ENCODE measurements at places on chromosomes 5 and 9. TPM values are rescaled to one million over a fixed set of nuclear protein-coding genes. Genes with fewer than 3 reads are reported as not detected.

DNA sequence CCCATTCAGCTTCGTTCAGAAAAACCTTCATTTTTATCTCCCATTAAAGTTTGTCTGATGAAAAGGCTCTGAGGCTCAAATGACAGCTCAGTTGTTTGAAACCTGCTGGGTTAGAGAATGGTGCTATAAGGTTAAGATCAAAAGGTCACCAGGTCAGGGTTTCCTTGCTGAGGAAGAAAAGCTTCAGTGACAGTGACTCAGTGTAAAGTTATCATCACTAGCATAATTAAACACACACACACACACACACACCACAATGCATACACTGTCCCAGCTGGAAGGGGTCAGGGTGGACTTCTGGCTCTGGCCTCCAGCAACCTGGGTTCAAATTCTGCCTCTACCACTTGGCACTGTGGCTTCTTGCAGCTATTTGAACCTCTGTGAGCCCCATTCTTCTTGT lies 281.1 kb downstream of the DOCK8 start:
- H3K4me1 ChIP-seq, result peaks cover 10% of the 10 kb centered on the region
- DNase-seq, result peak; percentile 25
- H3K27ac ChIP-seq, result no peak overlapping the region
- no peaks in the 10 kb centered on the region for H3K36me3 ChIP-seq
- no peak overlapping the region for H3K4me3 ChIP-seq
- H3K27me3 ChIP-seq, result no peaks in the 10 kb centered on the region

GRCh38 chr9:89080193-89080592 lies 88.9 kb downstream of the S1PR3 start:
- H3K4me1 ChIP-seq, result no peaks in the 10 kb centered on the region
- H3K27ac ChIP-seq, result no peak overlapping the region
- no peak for DNase-seq

DNA sequence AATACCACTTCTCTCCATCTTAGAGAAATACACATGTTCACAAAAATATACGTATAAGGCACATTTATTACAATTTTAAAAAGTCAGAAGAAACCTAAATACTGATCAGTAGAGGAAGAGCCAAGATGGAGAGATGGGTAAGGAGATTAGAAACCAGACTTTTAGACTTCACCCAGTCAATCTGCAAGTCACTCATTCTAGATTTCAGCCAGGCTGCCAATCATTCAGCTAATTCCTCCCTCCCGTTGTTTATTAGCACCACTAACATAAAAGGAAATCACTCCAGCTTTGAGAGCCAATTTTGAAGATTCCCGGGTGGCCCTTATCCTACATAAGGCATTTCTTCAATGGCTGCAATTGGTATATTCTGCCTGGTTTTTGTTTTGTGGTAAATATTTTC lies 109.8 kb upstream of the NR5A1 start:
- H3K4me3 ChIP-seq, result no peak overlapping the region
- H3K27me3 ChIP-seq, result no peaks in the 10 kb centered on the region
- H3K36me3 ChIP-seq, result no peaks in the 10 kb centered on the region

DNA sequence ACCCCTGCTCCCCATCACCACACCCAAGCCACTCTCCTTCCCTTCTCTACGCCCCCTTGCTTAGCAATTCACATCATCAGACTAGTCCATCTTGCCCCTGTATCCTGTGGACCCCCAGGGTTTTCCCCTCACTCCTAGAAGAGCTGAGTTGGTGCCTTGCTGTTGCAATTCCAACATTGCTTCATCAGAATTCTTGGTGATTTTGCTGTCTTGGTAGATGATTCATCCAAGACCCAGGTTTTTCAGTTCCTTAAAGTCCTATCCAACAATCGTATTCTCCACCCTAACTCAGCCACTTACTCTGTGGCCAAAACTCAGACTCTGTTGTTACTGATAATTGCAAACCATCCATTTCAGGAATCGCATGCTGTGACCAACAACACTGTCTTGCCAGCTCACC lies 21.4 kb upstream of the CCNJL start:
- no peak overlapping the region for H3K4me3 ChIP-seq
- H3K27ac ChIP-seq, result no peak overlapping the region
- H3K36me3 ChIP-seq, result no peaks in the 10 kb centered on the region

- H3K36me3 ChIP-seq, result no peaks in the 10 kb centered on the region
- H3K4me1 ChIP-seq, result peaks cover 8% of the 10 kb centered on the region
- no peak overlapping the region for H3K27ac ChIP-seq
- H3K27me3 ChIP-seq, result no peaks in the 10 kb centered on the region
These were observed 468.5 kb downstream of the ZNF608 start for GRCh38 chr5:124277767-124278545.

- peaks cover 30% of the 10 kb centered on the region for H3K4me1 ChIP-seq
- no peak overlapping the region for H3K4me3 ChIP-seq
- no peaks in the 10 kb centered on the region for H3K36me3 ChIP-seq
- DNase-seq, result no peak
- H3K27ac ChIP-seq, result no peak overlapping the region
- no peaks in the 10 kb centered on the region for H3K27me3 ChIP-seq
These were observed 294.6 kb downstream of the BNC2 start for GRCh38 chr9:16575986-16576245.

Gene WWC1
- total RNA-seq, result 6.3 TPM

Gene SLC36A3
- total RNA-seq, result not detected

Gene KLHL3
- total RNA-seq, result 26.8 TPM

Gene ADAMTS16
- total RNA-seq, result 3.9 TPM

Gene HRCT1
- total RNA-seq, result not detected

All from neural progenitor cell (in vitro differentiated cells).